ENCODE measurements at places on chromosomes 2 and 18.

GRCh38 chr18:4870177-4870773 lies 326.8 kb downstream of the AKAIN1 start:
- DNase-seq: no peak

- no peak for DNase-seq
These were observed 208.4 kb downstream of the SETBP1 start for GRCh38 chr18:44889111-44889510.

DNA sequence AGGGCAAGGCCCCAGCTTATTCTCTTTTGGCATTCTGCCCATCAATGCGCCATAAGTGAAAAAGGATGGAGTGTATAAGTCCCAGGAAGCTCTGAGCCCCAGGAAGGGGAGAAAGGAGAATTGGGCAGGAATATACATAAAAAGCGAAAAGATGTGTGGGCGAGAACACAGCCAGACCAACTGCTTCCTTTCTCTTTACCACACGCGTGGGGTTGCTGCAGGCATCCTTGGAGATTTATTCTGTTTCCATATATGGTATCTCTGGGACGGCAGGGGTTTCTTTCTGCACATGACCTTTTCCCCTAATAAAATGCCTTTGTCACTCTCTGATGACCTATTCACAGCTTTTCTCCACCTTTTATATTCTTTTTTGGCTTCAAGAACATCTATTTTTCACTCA lies 440.5 kb downstream of the NBAS start:
- DNase-seq: no peak

DNA sequence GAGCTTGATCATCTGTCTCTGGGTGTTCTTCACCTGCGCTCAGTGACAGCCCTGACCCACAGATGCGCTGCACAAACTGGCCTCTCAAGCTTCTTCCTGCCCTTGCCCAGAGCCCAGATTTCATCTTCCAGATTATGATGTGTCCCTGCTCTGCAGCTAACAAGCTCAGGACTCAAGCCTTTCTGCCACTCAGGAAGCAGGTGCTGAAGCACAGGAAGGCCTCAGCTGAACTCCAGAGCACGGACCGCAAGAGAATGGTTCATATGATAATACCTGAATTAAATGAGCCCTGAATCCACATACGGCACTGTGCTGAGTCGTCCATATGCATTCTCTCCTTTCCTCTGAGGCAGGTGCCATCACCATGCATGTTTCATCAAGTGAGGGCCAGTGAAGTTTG lies 3.8 kb downstream of the CD207 start:
- no peak for DNase-seq

DNA sequence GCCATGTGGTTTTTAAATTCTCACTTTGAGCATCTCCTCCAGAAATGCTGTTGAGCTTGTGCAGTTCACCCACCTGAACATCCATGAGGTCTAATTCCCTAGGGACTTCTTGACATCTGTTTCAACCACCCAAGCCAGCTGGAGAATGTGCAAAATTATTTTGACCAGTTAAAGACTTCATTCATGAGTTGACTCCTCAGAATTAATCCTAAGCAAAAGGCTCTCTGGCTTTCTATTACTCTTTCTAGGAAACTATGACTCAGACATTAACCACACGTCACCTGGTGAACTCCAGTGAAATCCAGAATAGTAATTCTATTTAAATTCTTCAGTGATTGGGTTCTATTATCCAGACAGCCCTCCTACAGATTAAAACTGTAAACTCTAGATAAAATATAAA lies 247.5 kb downstream of the NBAS start:
- no peak for DNase-seq

- DNase-seq: no peak
These were observed 52.3 kb downstream of the C18orf63 start for GRCh38 chr18:74367905-74368304.

- no peak for DNase-seq
These were observed 110.6 kb downstream of the ATL2 start for GRCh38 chr2:38266382-38267061.

GRCh38 chr2:95709831-95710230 lies 118.0 kb downstream of the TRIM43 start:
- DNase-seq: no peak

All from stimulated activated CD8-positive, alpha-beta memory T cell treated with anti-CD3 and anti-CD28 coated beads, Interleukin-15, amount 100 ng/mL, for 1 hour (primary cell).